ENCODE measurements at places on chromosomes 5 and 9.

GRCh38 chr5:16090270-16090669, 89.3 kb downstream of the MARCHF11 start:
- DNase-seq: peak; percentile 22

DNA sequence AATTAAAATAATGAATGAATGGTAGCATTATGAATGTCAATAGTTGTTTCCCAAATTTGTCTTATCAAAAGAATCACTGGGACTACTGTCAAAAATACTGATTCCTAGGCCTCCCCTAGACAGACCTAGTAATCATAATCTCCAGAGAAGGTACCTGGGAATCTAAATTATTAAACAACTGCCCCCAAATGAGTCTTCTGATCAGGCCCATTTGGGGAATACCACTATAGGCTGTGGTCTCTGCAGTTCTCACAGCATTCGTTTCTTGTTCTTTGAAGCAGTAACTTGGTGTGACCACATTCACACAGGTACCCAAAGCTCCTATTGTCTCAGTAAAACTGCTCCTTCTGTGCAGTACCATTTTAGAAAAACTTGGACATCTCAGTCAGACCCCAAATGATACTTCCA, 230.9 kb downstream of the PIK3R1 start:
- no peak for DNase-seq

DNA sequence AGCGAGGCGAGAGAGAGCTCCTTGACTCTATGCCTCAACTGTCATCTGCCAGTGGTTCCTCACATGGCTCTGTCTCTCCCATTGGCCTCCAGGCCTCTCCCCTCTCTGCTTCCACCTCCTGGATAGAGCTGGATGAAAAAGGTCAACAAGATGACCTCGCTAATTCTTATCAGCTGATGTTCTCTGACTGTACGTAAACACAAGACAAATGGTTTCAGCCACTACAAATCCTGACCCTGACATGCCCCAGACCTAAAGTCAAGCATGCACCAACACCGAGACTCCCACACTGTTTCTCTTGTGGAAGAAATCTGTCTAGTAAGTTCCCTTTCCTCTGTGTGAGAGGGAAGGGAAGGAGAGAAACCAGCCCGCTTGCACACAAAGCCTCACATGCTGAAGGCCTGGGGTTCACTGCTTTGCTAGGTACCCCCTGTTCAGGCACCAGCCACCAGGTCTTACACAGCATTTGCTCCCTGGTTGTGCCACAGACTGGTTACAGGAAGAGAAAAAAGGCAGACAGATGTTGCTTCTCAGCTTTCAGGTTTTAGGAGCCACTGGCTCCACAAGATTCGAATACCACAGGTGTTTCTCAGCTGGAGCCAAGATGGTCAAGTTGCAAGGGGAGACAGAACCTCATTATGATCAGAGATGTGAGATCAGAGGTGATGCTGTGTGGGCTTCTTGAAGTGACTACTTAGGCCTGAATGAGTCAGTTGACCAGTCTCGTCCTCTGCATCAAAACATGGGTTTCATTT, 592.5 kb downstream of the CCDC171 start:
- DNase-seq: no peak

DNA sequence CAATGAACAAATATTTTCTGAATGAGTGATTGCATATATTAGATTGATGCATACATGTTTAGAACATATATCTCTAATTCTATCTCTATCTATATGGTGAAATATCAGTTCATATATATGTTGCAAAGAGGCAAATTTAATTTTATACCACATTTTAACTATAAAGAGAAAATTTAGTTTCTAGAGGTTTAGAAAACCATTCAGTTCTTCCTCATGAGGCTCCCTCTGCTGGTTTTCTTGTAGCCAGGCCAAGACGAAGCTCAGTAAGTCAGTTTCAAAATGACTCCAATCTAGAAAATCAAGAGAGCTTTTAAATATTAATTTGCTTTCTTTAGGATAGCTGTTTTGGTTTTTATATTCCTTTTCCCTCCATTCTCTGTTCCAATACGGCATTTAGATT, 312.1 kb downstream of the TMEM232 start:
- no peak for DNase-seq

DNA sequence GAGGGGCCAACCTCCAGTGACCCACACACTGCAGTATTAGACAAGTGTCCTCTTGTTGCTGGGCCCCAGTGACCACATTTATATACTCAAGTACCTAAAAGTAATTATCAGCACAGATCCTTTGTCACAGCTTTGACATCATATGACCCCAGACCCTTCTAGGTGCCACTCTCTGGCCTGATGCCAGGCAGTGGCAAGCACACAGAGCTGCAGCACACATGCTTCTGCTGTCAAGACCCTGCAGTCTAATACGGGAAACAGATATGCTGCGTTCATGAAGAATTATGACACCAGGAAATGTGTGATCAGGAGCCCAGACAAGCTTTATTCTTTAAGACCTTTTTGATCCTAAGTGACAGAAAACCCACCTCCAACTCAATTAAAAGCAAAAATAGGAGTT, 63.8 kb upstream of the AFAP1L1 start:
- DNase-seq: no peak

DNA sequence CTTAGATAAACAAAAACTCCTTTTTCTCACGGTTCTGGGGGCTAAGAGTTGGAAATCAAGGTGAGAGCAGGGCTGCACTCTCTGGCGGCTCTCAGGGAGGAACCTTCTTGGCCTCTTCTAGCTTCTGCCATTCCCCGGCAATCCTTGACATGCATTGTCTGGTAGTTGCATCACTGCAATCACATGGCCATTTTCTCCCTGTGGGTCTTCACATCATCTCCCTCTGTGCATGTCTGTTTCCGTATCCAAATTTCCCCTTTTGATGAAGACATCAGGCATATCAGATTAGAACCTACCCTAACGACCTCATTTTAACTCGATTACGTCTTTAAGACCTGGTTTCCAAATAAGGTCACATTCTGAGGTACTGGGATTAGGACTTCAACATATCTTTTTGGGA, 129.2 kb upstream of the MAN2A1 start:
- DNase-seq: no peak

- peak; percentile 78 for DNase-seq
Observed at GRCh38 chr9:96006961-96007360, 131.5 kb downstream of the ERCC6L2 start.

DNA sequence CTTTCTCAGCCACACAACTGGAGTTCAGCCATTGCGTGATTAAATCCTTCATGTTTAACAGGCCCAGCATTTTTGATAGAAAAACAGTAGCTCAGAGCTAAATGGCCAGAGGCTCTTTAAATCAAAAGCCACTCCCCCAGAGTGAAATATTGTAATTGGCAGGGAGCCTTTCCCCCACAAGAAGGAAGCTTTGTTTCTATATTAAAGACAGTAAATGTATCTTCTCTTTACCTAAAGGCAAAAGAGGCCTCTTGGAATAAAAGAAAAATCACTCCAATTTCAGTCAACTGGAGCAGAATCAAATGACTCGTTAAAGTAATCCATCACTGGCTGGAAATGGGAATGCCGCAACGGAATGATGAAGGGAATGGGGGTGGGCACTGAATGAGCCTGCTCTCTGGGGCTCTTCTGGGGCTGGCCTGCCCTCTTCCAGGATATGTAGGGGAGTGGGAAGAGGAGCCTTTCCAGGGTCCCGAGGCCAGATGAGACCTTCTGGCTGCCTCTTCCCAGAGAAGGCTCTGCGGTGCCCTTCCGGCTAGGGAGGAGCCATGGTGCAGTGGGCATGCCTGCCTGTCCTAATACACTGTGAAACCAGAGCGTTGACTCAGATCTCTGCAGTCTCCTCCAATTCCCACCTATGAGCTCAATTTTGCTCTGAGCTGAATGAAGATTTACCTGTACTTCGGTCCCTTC, 45.2 kb downstream of the ANKDD1B start:
- DNase-seq: peak; percentile 72

DNA sequence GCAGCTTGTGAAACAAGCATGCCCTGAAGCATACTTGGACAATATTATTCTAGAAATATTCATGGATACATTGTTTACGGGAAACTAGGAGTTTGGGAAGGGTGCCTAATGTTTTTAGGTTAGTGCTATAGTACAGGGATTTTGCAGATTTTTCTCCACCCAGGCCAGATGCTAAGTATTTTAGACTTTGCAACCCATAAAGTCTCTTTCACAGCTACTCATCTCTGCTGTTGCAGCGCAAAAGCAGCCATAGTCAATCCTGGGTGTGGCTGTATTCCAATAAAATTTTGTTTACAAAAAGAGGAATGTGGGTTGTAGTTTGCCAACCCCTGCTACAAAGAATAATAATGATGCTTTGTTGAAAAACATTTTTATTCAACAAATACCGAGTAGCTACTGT, 106.2 kb downstream of the CEMIP2 start:
- no peak for DNase-seq

DNA sequence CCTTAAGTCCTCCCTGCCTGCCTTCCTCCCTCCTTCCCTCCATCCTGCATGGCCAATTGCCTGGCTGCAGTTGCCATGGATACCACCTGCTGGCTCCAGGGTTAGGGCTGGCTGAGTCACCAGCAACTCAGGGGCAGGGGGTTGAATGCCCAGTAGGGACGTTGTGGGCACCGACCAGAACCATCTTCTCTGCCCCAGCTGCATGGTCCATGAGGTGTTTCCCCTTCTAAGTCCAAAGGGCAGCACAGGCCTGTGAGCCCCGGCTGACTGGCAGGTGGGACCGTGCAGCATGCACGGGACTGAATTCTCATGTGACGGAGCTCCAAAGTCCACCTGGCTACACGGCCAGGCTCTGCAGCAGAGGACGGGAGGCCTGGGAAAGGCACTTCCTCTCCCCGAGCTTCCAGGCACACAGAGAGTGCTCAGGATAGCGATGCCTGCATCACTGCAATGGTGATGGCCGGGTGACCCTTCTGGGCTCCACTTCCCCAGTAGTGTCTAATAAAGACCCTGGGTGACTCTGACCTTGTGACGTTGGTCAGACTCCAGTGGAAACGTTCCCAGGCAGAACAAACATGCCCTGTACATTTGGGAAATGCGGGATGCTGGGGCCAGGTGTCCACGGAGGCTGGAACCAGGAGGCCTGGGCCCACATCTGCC, 5.7 kb downstream of the ASS1 start:
- peak; percentile 48 for DNase-seq

- no peak for DNase-seq
Observed at GRCh38 chr9:105376893-105377292, 70.9 kb upstream of the FSD1L start.

GRCh38 chr5:120806202-120806601, 342.1 kb downstream of the PRR16 start:
- peak; percentile 15 for DNase-seq

- DNase-seq: peak; percentile 29
Observed at GRCh38 chr5:33232731-33233505, 207.8 kb upstream of the TARS1 start.

DNA sequence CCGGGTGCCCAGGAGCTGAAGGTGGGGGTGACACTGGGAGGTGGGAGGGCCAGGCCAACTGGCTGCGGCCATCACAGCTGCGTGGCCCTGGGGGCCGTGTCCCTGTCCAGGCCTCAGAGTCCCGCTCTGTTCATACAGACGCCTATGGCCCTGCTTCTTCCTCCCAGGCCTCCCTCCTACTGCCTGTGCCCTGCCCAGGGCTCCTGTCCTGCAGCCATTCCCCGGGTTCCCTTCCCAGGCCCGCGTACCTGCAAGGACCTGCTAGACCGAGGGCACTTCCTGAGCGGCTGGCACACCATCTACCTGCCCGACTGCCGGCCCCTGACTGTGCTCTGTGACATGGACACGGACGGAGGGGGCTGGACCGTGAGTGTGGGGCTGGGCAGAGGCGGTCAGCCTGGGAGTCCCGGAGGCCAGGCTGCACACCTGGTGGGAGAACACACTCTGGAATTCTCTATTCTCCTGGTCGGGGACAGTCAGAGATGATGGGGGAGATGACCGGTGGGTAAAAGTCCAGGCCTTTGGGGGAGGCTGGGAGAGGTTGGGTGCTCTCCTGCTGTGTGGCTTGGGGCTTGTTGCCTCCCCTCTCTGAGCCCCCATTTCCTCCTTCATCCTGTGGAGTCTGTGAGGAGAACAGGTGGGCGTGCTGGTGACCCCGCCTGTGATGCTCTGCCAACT, 4.5 kb downstream of the FCN2 start:
- no peak for DNase-seq

DNA sequence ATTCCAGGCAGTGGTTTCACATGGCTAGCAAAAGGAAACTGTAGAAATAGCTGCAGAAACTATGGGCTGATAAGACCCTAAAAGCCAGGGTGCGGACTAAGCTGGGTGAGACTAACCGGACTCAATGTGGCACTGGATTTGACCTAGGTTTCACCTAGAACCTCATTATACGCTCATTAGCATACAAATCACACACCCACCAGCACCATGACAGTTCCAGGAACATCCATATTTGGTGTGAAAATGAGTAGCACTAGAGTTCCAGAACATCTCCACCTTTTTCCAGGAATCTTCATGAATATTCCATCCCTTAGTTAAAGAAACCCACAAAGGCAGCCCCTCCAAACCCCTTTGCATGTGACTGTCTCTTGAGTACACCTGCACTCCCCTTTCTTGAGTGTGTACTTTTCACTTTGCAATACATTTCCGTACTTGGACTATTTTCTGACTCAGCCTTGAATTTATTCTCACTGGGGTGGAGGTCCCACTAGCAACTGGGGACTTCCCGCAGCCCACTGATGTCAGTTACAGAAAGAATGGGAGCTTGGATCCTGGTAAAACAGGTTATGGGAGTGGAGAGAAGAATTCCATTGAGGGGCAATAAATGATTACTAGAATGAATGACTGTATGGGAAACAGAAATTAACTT, 58.0 kb upstream of the SPATA31C2 start:
- DNase-seq: peak; percentile 8

GRCh38 chr5:28748446-28748845, 1710.1 kb upstream of the CDH9 start:
- DNase-seq: no peak

- no peak for DNase-seq
Observed at GRCh38 chr9:133570691-133571080, 36.2 kb downstream of the ADAMTSL2 start.

DNA sequence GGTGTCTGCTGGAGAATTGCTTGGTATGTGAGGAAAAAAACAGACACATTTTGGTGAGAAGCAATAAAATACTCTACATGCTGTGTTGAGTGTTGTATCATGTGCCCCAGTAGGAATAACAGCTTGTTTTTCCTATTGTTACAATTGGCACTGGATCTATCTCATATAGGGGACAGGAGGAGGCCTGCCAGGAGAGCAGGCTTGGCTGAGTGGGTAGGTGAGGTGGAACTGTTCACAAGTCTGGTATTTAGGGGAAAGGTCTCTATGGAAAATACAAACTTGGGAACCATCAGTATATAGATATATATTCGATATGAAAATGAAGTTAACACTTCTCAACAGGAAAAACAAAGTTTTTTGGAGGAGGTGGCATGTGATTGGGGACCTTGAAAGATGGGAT, 9.5 kb upstream of the SH3TC2 start:
- no peak for DNase-seq

DNA sequence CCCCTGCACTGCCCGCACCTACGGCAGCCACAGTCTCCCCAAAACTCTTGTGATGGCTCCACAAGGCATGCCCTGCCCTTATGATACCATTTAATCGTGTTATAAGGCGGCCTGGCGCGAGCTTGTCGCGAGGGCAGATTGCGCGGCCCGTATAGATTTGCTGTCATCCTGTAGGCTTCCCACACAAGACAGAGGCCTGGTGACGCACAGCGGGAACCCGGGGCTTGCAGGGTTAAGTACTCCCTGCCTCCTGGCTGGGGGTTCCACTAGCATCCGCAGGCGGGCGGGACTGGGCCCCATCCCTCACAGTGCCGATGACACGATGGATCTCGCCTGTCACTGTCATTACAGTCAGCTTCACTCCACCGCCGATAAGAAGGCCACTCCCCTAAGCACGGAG, 364.9 kb upstream of the IRX2 start:
- no peak for DNase-seq
